ENCODE measurements at places on chromosomes 12 and 14.

DNA sequence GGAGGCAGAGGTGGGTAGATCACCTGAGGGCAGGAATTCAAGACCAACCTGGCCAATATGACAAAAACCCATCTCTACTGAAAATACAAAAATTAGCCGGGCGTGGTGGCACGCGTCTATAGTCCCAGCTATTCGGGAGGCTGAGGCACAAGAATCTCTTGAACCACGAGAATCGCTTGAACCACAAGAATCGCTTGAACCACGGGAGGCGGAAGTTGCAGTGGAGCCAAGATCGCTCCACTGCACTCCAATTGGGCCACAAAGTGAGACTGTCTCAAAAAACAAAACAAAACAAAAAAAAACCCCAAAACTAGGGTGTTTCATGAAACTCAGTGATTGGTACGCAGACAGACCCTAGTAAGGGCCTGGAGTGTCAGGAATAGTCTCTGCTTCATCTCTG lies 6.4 kb upstream of the ARF6 start:
- DNase-seq: no peak

GRCh38 chr12:132529906-132530305 lies 40.0 kb downstream of the FBRSL1 start:
- no peak for DNase-seq

DNA sequence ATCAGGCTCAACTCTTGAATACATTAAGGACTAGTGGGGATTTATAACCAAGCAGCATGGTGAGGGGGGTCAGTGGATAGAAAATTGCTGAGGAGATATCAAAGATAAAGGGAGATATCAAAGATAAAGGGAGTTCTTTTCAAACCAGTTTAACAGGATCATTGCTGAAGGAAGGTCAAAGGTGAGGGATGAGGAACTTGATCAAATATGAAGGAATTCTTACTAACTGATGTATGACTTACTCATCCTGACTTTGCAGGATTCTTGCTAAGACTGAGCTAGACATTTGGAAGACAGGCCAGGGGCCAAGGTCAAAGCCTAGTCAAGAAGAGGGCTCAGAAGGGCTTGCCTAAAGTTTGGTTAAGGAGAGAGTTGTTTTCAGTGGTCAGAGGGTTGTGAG lies 4.8 kb downstream of the ABHD4 start:
- DNase-seq: no peak

GRCh38 chr12:110012659-110013058 lies 13.4 kb downstream of the ANKRD13A start:
- no peak for DNase-seq

- no peak for DNase-seq
Observed at GRCh38 chr14:33792009-33792719, 158.7 kb downstream of the EGLN3 start.

DNA sequence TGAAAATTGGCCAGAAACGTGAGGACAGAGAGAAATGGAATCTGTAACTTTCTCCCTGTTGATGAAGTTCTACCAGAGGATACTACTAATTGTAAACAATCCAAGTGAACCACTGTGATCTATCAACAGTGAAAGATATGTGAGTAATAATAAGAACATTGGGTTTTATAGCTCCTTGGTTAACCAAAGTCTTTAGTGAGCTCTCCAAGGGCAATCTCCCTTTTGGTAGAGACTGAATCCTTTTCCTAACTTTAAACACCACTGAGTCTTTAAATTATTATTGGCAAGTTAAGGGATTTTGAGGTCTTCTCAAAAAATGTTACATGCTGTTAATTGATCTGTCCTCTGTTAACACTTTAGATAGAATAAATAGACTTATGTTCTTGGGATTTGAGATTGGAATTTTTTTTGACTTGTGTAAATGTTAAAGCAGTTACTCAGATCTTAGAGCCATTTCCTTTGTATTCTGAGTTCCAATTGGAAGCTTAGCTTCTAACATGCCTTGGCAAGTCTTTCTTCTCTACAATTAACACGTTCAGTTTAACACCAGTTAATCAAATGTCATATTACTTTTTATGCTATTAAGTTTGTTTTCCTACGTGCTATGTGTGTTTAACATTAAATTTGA lies 338.2 kb upstream of the DDHD1 start:
- no peak for DNase-seq

DNA sequence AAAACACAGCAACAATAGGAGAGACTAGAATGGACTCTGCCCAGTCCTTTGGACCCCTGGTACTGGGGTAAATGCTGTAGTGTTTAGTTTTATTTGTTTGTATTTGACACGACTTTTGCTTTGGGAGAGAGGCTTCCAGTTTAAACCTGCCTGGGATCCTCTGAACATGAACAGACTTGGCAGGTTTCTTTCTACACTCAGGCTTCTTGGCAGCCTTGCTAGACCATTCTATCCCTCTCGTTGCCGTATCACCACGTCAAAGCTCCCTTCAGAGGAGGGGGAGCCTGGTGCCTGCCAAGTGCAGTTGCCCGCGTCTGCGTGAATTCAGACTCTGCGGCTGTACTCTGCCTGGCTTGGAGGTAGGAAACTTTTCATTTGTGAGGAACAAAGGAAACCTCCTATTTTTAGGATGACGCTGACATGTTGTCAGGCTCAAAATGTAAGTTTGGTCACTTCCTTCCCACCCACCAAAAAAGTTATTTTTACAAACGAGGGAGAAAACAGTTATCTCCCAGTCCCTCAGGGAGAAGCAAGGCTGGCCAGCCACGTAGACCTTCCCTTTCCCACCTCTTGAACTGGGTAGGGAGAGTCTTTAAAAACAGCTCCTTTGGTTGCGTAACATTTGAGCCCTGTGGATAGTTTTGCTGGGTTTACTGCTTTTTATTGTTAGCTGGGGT lies 25.9 kb downstream of the CD9 start:
- no peak for DNase-seq

GRCh38 chr12:69687390-69687789 lies 11.7 kb downstream of the BEST3 start:
- no peak for DNase-seq
